Neuronal stem cell (in vitro differentiated cells): ENCODE measurements at places on chromosomes 3 and 15.

GRCh38 chr15:69081310-69082004 is 67.0 kb downstream of the NOX5 start:
- DNase-seq, result no peak

DNA sequence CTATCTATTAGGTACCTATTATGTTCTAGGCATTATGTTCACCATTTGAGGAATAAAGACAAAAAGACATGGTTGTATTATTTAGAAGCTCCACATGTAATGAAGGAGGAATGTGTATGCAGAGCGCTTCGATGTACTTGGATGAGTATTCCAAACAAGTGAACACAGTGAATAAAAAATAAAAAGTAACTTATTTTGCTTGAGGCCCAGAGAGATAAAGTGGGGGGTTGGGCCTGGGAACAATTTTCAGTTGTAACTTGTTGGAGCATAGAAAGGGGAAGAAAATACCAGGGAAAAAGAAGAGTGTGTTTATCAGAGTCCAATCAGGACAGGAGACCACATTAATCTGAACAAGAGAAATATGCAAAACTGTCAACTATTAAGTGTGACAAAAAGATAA is 445.7 kb upstream of the BCHE start:
- no peak for DNase-seq

- no peak for DNase-seq
Measured at GRCh38 chr3:40901298-40901697, 298.0 kb upstream of the CTNNB1 start.

DNA sequence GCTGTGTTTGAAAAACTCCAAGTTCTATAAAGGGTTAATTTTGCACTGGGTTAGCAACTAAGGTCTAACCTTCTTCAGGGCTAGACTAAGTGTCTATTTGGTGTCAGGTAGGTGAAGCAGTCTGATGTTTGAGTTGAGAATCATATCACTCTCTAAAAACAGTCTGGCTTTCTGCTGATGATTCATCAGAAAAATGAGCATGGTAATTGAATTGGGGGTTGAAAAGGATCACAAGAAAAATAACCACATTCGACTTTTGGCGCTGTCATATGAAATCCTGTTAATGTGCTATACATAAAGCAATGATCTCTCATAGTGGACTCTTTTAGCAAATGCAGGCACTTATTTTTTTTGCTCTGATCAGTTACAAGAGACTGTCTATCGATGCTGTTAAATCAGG is 242.2 kb upstream of the AZI2 start:
- no peak for DNase-seq

- no peak for DNase-seq
Measured at GRCh38 chr3:188687389-188687788, 484.4 kb upstream of the TPRG1 start.

- no peak for DNase-seq
Measured at GRCh38 chr15:53310709-53311108, 448.8 kb downstream of the WDR72 start.

GRCh38 chr15:58486564-58486963 is 54.8 kb downstream of the LIPC start:
- no peak for DNase-seq

DNA sequence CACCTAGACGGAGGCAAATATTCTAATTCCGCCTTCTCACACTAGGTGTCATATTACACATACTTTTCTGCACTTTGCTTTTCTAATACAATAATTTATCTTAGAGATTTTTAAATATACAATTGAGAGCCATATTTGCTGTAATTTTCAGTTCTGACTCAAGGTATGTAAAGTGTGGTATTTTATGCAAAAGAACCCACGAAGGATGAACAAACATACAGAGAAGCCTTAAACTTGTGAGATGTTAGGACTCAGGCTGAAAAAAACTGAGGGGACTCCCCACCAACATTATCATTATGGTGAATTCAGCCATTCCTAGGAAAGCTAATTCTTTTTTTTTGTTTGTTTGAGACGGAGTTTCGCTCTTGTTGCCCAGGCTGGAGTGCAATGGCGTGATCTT is 9.6 kb downstream of the ZBTB11 start:
- no peak for DNase-seq

DNA sequence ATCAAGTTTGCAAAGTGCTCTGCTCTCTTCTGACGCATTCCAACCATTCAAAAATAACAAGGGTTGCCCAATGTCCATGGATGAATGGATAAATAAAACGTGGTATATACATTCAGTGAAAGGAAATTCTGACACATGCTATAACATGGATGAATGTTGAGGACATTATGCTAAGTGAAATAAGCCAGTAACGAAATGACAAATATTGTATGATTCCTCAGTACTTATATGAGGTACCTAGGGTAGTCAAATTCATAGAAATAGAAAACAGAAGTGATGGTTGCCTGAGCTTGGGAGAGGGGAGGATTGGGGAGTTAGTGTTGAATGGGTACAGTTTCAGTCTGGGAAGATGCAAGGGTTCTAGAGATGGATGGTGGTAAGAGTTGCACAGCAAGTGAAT is 33.9 kb downstream of the SH3BP5 start:
- no peak for DNase-seq

GRCh38 chr3:192090586-192090985 is 629.6 kb downstream of the PYDC2 start:
- DNase-seq, result no peak

GRCh38 chr3:414063-414462 is 217.5 kb downstream of the CHL1 start:
- DNase-seq, result no peak

GRCh38 chr15:100284701-100285100 is 57.1 kb downstream of the ADAMTS17 start:
- no peak for DNase-seq

GRCh38 chr3:62132027-62132602 is 241.2 kb downstream of the FEZF2 start:
- DNase-seq, result no peak

GRCh38 chr15:29925227-29926082 is 103.2 kb upstream of the TJP1 start:
- DNase-seq, result peak; percentile 51

GRCh38 chr15:80437334-80437891 is 33.2 kb downstream of the ARNT2 start:
- no peak for DNase-seq

GRCh38 chr3:192068464-192069254 is 607.7 kb downstream of the PYDC2 start:
- no peak for DNase-seq

GRCh38 chr3:62500556-62501288 is 127.4 kb upstream of the FEZF2 start:
- no peak for DNase-seq

- no peak for DNase-seq
Measured at GRCh38 chr3:155210736-155211135, 82.7 kb downstream of the STRIT1 start.

DNA sequence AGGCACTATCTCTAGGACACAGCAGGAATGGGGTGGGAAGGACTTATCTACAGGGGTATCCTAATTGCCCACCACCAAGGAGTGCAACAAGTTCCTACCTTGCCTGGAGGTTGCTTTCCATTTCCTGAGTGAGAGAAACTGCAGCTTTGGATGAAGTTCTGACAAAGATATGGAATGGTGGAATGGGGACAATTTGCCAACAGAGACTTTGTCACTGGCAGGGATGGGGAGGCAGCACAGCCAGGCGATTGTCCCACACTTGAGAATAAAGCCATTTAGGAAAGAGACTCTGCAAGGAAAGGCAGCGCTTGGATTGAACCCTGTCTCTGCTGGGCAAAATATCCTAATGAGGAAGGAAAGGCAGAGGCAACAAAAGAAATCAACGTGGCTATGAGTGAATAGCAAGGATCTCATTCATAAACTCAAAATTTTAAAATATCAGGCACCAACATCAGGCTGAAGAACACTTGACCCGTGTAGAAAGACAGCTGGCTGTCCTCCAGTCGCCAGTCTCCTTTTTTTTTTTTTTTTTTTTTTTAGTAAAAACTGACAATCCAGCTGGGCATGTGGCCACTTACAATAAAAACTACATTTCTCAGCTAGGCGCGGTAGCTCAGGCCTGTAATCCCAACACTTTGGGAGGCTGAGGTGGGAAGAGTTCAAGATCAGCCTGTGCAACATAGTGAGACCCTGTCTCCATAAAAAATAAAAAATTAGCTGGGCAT is 31.6 kb upstream of the PDE8A start:
- no peak for DNase-seq

GRCh38 chr3:20503394-20504082 is 317.5 kb upstream of the SGO1 start:
- no peak for DNase-seq

GRCh38 chr3:134847349-134847748 is 52.3 kb downstream of the EPHB1 start:
- no peak for DNase-seq

GRCh38 chr3:48566401-48566760 is 2.8 kb upstream of the UCN2 start:
- no peak for DNase-seq

DNA sequence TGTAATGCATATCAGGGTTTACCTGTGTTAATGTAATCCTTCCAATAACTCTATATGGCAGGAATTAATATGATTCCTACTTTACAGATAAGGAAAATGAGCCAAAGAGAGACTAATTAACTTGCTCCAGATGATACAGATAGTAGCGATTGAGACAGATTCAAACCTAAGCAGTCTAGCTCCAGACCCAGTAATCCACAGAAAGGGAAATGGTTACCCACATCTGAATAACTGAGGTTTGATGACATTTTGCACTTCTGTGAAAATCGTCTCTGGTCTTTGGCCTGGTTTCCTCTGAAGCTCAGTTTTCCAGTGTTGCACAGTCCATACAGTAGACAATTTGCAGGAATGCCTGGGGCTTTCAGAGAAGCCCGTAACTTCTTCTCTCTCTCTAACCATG is 177.1 kb upstream of the UMPS start:
- DNase-seq, result no peak

DNA sequence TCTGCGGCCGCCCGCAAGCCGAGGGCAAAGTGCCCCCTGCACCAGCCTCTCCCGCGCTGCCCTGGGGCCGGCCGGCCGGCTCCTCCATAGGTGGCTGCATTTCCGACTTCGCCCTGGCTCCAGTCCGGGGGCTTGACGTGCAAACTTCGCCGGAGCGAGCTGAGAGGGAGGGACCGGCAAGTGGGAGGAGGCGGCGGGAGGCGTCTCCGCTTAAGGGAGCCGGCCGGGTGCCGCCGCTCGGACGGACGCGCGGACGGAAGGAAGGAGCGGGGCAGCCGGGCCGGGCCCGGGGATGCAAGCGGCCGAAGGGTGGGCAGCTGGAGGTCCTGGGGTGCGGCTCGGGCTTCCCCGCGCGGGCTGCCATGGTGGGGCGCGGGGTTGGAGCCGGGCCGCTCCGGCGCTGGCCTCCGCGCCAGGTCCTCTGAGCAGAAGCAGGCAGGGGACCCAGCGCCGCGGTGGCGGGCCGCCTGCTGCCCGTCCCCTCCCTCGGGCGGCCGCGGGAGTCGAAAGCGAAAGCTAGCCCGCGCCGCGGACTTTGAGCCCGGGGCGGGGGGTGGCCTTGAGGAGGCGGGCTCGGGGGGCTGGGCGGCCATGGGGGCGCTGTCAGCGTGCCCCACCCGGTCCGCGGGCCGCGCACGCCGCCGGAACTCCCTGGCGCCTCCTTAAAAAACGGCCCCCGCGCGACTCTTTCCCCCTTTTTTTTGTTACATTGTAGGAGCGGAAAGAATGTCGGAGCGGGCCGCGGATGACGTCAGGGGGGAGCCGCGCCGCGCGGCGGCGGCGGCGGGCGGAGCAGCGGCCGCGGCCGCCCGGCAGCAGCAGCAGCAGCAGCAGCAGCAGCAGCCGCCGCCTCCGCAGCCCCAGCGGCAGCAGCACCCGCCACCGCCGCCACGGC is at the start of gene SCAANT1:
TSS of gene SCAANT1 (minus strand) at position 511 of the 895 bp plus-strand sequence.
- peak; percentile 81 for DNase-seq

DNA sequence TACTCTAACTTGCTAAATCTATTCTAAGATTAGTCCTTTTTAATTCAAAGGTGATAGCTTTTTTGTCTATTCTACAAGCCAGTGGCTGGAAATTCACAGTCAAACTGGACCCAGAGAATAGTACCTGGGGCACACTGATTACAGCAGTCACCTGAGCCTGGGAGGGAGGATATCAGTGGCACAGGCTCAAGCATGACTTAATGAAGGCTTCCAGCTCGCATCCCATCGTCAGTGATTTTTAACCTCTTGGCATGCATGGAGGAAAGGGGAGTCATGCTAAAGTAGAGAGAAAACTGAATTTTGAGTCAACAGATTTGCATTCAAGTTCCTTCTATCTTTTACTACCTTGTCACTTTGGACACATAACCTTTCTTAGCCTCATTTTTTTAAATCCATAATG is 24.8 kb downstream of the GOLIM4 start:
- no peak for DNase-seq

DNA sequence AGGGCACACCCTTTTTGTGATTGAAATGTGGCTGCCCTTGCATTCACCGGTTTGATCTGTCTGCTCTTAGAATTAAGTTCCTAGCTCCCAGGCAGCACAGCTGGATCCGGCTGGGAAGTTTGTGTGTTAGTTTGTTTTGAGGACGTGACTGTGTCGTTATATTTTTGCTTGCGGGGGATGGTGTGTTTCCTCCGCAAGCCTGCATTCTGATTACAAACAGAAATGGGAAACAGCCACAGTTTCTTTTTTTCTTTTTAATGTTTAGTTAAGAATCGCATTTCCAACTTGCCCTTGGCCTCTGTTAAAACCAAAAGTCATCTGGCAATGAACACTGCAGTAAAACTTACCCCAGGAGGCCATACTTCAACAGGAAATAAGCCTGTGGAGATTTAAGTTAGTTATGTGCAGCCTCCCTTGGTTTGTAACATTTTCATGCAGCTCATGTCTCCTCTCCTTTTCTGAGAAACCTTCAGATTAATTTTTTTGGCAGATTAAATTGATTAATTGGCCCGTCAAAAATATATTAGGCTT is 888 bp downstream of the TMOD3 start:
- peak; percentile 23 for DNase-seq

GRCh38 chr3:27670619-27671018 is 51.5 kb downstream of the EOMES start:
- no peak for DNase-seq

DNA sequence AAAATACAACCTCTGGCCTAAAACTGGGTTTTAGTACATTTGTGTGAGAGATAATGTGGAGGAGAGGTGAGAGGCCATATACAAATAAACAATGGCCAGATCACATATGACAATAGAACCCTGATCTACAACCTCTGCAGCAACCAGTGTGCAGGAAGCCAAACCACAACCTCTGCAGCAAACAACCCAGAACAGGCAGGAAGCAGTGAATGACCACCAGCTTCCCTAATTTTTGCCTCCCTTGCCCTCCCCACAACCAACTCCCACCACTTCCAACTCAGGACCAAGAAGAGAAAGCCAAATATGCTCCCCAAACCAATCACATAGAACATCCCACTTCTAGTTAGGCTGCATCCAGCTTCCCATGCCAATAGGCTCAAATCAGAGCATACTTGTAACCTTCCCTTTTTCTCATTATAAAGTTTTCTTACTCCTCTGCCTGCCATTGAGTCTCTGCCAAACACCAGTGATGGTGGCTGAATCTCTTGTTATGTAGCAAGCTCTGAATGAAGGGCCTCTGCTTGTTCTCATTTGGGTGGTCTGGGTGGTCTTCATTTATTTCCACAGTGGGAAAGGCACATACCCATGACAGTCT is 102.6 kb upstream of the GAP43 start:
- no peak for DNase-seq

DNA sequence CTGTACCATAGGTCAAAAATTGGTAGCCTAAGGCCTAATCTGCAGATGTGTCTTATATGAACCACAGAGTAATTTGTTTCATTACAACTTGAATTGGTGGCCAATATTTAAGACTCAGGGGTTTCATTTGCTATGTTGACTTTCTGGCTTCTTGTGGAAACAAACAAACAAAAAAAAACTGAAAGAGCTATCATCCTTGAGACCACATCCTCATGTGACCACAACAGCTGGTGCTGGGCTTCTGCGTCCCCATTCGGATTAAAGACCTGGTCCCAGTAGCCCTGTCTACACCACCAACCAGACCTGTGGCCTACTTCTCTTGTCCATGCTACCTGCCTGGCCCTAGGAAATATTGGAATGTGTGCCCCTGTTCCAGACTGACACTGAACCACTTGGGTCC is 61.7 kb downstream of the STRIT1 start:
- no peak for DNase-seq
